HCEC 1CT (cell line): ENCODE measurements at places on chromosomes 2 and 18.

- DNase-seq, result peak; percentile 97
These were observed 20.0 kb upstream of the CAVIN2 start for GRCh38 chr2:191866675-191867506.

- no peak for DNase-seq
These were observed 39.1 kb downstream of the MRPL35 start for GRCh38 chr2:86238354-86238753.

DNA sequence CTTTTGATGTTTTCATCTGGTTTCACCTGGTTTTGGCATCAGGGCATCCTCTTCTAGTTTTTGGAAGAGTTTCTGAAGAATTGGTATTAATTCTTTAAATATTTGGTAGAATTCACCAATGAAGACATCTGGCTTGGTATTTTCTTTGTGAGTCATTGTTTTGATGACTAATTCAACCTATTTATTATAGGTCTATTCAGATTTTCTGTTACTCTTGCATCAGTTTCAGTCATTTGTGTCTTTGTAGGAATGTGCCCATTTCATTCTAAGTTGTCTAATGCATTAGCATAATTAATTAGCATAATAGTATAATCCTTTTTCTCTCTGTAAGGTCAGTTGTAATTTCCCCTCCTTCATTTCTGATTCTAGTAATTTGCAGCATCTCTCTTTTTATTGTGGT, 8.0 kb downstream of the GNLY start:
- DNase-seq, result peak; percentile 86

DNA sequence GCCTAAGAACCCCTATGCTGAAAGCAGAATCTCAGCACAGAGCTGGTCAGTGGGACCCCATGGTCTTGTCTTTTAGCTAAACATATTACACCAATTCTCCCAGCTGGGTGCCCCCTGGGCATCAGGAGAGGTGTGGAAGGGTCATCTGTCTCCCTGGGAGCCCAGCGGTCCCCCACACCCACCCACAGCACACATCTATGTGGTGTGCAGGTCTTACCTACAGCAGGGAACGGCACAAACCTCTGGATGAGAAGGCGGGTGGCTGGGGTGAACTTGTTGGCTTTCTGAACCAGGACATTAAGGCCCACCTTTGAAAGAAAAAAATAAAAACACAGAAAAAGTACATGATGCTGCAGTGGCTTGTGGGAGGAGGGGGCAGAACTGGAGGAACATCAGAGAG, 70.7 kb downstream of the EMX1 start:
- DNase-seq, result no peak

DNA sequence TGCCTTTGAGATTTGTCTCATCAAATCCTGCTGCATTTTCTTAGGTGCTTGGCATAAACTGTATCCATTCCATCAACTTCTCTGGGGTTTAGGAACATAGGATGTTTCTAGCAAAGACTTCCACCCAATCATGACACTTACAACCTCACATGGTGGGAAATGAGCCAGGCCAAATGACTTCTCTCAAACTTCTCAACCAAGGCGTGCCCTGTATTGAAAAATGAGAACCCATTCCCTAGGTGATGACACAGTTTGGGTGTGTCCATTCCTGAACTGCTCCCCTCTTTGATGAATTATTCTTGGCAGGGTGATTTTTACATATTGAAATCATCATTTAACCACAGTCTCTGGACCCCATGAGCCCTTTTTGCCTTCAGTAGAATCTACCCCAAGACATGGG, 161.1 kb downstream of the EN1 start:
- DNase-seq, result no peak

GRCh38 chr2:240573516-240574385, 5.5 kb downstream of the RNPEPL1 start:
- no peak for DNase-seq

- no peak for DNase-seq
These were observed 59.8 kb downstream of the EPAS1 start for GRCh38 chr2:46356991-46357390.

DNA sequence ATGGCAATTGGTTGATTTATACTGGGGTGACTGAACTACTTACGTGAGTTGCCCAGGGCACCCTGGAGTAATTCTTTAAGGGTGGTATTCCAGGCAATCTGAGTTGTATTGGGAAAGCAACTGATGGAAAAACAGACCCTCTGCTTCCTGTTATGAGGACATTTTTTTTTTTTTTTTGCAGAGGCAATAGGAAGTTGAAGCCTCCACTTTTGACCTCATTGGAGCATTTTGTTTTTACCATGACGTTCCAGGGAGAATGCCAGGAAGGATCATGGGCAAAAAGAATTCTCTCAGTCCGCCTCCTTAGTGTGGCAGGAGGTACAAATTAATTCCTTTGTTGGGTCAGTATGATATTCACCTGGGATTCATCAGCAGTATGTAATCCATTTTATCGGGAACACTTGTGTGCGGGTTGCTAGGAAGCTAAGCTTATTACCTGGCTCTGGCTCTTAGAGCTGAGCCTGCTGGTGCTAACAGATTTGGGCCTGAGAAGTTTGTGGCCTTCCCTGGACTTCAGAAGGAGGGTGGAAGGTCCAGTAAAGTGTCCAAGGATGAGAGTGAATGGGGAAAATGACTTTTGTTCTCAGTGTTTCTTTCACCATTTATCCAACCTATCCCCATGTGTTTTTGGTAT, 272.9 kb upstream of the EPAS1 start:
- DNase-seq, result no peak

DNA sequence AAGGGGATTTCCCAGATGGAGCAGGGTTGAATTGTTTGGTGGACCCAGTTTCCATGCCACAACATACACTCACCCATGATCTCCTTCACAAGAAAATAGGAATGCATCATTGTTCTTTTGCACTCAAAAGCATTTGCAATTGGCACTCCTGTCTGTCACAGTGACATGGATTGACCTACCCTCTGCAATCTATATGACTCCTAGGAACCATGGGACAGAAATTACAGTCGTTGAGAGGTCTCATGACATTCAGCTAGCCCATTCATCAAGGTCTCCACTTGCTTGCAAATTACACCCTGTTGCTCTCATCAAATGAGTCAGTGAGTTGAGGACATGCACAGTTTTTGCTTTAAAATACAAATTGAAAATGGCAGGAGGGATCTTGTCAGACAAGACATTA, 448.5 kb downstream of the LPIN1 start:
- no peak for DNase-seq

- DNase-seq, result no peak
These were observed 27.5 kb downstream of the REEP1 start for GRCh38 chr2:86309966-86310365.

GRCh38 chr2:127651971-127652550, 6.1 kb downstream of the GPR17 start:
- DNase-seq, result no peak

DNA sequence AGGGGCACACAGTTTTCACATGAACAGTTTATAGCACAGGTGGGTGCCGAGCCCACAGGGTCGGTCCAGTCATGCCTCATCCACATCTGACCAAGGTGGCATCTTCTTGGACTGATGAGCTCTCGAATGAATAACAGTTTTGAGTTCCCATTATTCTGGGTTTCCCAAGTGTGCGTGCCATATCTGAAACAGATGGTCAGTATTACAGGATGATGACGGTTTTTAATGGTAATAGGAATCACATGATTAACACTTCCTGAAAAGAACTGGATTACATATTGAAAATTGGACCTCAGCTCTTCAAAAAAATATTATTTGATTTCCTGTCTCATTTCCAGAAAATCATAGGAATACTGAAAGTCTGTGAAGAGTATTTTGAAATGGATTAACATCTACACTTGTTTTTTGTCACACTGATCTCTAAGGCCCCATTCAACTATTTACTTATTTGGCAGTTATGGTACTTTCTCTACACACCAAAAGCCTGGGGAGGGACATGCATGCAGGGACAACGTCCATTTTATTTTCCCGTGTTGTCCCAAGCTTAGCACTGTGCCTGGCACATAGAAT, 22.2 kb upstream of the NAB1 start:
- DNase-seq, result no peak

- DNase-seq, result no peak
These were observed 397.3 kb downstream of the SOX11 start for GRCh38 chr2:6089474-6089873.

DNA sequence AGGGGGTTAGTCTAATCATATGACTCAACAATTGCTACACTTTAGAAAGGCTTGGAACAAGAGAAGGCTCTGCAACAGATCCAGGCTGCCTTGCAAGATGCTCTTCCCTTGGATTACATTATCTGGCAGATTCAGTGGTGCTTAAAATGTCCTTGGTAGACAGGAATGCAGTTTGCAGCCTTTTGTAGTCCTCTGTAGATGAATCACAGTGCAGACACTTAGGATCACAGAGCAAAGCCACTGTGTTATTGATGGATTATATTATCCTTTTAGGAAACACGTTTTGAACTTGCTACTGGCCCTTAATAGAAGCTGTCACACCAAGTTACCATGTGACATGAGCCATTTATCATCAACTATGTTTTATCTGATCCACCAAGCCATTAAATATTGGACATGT, 152.2 kb downstream of the CBLN2 start:
- DNase-seq, result no peak

- no peak for DNase-seq
These were observed 43.6 kb downstream of the MALT1 start for GRCh38 chr18:58714821-58715220.

DNA sequence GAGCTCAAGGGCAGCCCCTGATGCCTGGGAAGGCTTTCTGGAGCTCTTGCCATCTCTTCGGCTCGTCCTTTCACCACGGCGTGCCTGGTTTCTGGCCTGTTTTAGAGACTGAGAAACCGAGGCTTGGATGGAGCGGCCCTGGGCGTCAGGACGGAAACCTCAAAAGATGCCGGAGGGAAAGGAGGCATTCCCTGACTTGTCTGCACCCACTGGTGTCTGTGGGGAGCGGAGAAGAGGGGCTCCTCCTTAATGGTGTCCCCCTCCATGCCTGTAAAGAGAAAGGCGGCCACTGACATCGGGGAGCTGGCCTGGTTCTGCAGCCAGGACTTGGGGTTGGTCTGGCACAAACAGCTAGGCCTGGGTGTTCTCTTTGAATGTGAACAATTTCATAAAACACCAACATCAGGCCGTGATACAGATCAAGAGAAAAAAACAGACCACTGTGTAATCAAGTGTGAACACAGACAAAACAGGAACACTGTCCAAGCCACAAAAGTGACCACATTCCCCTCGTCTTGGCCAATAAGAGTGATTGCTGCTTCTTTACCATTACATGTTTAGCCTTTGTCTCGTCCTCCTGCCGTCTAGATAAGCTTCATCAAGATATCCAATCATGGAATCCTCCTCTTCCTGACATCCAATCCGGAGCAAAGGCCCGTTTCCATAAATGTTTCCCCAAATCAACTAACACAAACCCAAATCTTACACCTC, 633 bp upstream of the ILKAP start:
- DNase-seq, result no peak

GRCh38 chr2:233444501-233444900, 90.2 kb downstream of the DGKD start:
- no peak for DNase-seq

- DNase-seq, result no peak
These were observed 61.7 kb downstream of the PDCL3 start for GRCh38 chr2:100624536-100624935.

GRCh38 chr2:134124047-134124753, 129.7 kb upstream of the MGAT5 start:
- DNase-seq, result no peak

DNA sequence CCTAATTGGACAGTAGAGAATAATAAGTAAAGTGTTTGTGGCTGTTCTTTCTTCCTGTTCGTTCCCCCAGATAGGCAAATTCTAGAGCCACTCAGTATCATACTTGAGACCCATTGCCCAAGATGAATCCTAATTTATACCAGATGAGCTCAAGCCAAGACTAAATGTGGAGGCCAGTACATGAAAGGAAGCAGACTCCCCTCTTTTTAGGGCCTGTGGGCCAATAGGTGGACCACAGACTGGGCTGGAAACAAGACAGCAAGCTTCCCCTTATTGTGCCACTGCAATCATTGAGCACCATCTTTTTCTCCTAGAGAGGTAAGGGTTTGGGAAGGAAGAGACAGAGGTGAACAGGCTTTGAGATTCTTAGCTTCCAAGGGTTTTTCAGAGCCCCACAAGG, 141.9 kb downstream of the MGAT5 start:
- DNase-seq, result no peak

DNA sequence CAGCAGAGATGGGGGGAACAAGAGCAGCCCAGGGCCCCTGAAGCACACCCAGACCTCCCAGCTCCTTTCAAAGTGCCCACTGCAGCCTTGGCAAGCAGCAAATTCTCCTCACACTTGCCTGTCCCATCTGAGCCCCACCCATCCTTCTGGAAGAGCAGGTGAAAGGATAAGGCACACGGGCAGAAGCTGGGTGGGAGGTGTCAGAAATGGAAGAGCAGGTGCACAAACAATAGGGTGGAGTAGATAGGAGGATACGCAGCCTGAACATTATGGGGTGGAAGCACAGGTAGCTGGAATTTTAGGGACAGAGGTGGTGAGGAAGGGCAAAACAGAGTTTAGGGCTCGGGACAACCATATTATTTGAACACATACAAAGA, 69.2 kb downstream of the TNS1 start:
- DNase-seq, result no peak

DNA sequence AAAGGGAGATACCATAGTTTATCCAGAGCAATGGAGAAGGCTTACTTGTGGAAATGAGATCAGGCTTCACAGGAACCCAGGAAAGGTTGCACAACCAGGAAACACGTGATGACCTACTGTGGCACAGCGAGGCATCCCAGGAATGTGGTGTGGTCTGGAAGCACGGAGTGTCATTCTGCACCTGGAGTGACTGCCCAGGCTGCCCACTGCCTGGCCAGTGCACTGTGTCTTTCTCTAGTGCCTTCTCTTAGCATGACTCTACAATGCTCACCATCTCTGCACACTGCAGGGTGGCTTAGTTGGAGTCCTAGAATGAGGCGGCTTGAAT, 48.9 kb downstream of the CHST9 start:
- no peak for DNase-seq

- no peak for DNase-seq
These were observed 172.2 kb downstream of the LDLRAD4 start for GRCh38 chr18:13390711-13391110.

DNA sequence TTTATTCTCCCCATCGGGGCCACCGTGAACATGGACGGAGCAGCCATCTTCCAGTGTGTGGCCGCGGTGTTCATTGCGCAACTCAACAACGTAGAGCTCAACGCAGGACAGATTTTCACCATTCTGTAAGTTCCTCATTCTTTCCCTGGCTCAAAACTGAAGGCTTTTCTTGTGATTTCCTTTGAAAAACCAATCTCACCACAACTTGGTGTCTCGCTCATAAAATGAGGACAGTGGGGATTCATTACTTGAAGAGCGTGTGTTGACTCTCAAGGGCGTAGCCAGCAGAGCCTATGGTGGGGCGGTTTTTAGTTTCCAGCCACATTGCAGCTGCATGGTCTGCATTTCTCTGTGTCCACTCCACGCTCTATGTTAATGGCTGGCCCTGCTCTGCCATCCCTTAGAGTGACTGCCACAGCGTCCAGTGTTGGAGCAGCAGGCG, 29.0 kb downstream of the SLC1A4 start:
- no peak for DNase-seq

GRCh38 chr2:8803658-8804379, 33.6 kb downstream of the KIDINS220 start:
- peak; percentile 93 for DNase-seq

- no peak for DNase-seq
These were observed 69.8 kb downstream of the NFATC1 start for GRCh38 chr18:79465392-79465991.
